WTC11 (cell line): ENCODE measurements at places on chromosomes 1 and 21.

GRCh38 chr1:73411479-73411878 is 786.5 kb downstream of the LRRIQ3 start:
- no peak for DNase-seq

GRCh38 chr1:167708940-167709389 is 12.8 kb upstream of the MPZL1 start:
- DNase-seq = no peak

DNA sequence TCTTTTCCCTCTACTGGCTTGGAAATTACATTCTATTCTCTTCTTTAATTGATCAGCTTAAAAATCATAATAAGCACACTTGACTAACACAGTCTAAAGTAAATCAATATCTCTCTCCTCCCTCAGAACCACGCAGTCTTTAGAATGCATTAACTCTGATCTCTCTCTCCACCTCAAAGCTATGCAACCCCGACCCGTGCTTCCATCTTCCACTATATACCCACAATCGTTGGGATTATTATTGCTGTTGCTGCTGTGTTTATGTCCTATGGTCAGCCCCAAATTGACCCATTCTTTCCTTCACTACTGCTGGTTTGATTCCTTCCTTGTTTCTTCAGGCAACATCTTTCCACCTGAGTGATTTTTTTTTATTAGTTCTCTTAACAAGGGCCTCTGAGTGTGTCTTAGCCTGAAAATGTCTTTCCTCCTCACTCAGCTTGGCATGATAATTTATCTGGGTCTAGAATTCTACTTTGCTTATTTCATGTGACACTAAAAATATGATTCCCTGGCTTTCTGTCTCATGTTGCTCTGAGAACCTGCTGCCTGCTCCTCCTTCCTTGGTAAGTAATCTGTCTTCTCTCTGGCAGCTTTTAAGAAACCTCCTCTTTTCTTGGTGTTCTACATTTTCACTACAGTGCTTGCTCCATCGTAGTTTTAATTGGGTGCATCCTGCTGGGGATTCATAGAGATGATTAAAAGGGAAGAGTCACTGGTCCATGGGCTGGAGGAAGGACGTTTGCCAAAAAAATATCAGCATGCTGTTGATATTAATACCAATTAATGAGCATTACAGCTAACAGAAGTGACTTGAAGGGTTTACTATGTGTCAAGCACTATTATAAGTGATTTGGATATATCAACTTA is 472.2 kb downstream of the MATN1 start:
- no peak for DNase-seq

DNA sequence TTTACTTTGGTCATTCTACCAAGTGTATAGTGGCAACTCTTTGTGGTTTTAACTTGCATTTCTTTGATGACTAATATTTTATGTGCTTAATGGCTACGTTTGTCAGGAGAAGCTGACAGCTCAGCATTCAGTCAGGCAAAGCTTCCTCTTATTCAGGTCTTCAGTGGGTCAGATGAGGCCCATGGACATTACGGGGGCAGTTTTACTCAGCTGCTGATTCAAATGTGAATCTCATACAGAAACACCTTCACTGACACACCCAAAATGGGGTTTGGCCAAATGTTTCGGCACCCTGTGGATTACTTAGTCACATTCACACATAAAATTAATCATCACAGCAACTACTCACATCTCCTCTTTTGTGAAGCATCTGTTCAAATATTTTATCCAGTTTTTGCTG is 104.9 kb upstream of the PLD5 start:
- DNase-seq = no peak

DNA sequence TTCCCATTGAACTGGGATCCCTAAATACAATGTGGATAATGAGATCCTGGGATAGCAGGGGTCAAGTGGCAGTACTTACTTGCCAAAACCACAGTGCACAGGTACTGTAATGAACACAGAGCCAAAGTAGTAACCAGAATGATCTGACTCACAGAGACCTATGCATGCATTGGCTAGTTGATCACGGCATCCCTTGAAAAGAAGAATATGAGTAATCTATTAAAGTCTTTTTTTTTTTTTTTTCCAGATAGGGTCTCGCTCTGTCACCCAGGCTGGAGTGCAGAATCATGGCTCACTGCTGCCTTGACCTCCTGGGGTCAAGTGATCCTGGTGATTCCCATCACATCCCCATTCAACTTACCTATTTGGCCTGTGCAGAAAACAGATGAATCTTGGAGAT is 29.4 kb upstream of the EIF4G3 start:
- no peak for DNase-seq

- DNase-seq = no peak
Measured at GRCh38 chr1:155006601-155007101, 4.0 kb downstream of the ZBTB7B start.

DNA sequence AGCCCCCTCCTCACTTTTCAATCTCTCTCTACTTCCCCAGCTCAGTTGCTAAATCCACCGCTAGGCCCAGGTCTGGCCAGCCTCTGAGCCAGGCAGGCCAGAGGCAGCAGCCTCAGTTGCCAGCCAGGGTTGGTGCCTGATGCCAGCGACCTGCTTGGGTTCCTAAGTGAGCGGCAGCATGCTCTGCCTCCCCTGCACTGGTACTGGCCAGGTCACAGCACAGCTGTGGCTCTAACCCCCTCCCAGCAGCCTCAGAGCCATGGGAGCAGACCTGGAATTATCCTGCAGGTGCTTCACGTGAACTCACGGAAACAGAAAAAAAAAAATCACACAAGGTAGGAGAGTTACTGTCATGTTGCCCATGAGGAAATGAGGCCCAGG is 82.5 kb upstream of the ATF3 start:
- no peak for DNase-seq

GRCh38 chr1:169762699-169763098 is 28.8 kb upstream of the SELE start:
- DNase-seq = no peak

GRCh38 chr1:197413564-197413963 is 145.5 kb downstream of the CRB1 start:
- DNase-seq = no peak

GRCh38 chr1:201111672-201112071 is 554 bp downstream of the CACNA1S start:
- DNase-seq = no peak

- no peak for DNase-seq
Measured at GRCh38 chr1:52168373-52169080, 26.6 kb downstream of the ZFYVE9 start.
